ENCODE measurements at places on chromosomes 2 and 18.

DNA sequence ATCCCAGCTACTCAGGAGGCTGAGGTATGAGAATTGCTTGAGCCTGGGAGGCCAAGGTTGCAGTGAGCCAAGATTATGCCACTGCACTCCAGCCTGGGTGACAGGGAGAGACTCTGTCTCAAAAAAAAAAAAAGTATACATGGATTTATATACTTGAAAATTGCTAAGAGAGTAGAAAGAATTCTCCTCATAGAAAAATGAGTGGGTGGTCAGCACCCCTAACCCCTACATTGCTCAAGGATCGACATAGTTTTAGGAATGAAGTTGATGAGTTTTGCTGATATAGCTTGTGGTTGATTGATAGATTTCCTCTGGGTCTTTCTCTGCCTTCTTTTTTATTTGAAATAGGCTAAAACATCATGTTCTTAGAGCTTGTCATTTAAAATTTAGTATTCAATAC lies 58.9 kb downstream of the EML4 start:
- DNase-seq, result no peak

DNA sequence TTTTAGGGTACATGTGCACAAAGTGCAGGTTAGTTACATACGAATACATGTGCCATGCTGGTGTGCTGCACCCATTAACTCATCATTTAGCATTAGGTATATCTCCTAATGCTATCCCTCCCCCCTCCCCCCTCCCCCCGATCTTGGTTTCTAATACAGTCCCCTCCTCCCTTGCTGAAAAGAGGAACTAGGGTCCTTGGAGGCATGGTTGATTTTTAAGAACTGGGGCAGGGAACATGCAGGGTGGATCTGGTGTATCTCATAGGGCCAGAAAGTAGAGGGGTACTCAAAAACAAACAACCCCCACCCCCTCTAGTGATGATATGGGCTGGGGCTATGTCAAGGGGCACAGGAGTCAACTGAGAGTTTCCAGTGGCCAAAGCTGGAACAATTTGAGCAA lies 153.4 kb downstream of the UBR3 start:
- no peak for DNase-seq

DNA sequence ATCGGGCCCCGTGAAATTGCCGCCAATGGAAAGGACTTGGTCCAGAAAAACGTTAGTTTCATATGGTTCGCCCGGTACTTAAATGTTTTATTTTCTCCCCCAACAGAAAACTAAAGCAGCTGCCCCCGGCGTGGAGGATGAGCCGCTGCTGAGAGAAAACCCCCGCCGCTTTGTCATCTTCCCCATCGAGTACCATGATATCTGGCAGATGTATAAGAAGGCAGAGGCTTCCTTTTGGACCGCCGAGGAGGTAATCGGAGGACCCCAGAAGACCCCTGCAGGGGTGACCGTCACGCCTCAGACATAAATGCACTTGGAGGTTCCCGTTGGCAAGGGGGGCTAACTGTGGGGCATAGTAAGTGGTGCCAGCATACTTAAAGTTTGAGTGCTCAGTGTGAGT lies 742 bp downstream of the RRM2 start:
- no peak for DNase-seq

DNA sequence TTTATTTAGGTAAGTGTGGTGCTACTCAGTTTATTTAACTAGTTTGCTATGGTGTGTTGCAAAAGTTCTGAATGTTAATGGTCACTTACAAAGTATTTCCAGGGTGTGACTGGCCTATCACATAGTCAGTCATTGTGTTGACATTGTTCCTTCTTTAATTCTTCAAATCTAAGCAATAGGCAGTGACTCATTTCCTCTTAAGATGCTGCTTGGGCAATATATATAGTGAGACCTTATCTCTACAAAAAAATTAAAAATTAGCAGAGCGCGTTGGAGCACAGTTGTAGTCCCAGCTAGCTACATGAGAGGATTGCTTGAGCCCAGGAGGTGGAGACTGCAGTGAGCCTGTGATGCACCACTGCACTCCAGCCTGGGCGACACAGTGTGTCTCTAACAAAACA lies 5.8 kb upstream of the CCDC88A start:
- DNase-seq, result no peak

DNA sequence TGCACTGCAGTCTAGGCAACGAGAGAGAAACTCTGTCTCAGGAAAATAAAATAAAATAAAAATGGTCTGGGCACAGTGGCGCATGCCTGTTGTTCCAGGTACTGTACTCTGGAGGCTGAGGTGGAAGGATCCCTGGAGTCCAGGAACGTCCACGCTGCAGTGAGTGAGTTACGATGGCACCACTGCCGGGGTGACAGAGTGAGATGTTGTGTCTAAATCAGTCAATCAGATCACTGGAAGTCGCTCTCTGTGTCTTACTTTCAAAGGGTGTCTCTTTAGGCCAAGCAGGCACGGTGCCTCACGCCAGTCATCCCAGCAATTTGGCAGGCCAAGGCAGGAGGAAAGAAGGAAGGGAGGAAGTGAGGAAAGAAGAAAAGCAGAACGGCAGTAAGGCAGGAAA lies 112.2 kb upstream of the ANKRD30BL start:
- DNase-seq, result no peak

DNA sequence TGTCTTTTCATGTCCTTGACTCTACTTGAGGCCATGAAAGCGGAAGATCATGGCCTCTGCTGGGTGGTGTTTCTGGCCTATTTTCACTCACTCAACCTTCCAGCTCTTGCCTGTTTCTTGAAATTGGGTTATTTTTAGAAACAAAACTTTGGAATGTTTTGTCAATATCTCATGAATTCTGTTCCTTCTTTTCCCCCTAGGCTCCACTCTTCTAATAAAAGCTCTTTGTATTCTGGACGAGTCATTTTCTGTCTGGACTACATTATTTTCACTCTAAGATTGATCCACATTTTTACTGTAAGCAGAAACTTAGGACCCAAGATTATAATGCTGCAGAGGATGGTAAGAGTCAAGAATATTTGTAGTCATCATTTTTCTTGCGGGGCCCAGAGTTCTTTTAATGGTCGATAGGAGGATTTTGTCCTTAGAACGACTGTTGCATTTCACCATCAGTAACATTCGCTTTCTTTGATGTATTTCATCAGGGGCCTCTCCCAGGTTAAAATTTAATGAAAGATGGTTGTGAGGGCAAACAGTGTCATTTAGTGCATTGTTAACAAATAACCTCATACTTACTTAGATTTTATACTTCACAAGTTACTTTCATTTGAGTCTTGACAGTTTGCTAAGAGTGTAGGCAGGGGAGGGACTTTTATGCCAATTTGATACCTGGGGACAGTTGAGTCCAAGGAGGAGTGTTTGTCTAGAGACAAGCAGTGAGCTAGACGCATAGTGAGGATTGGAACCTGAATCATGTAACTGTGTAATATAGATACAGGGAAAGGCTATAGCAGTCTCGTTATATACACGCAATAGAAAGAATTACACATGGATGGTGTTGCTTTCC lies 64.6 kb downstream of the TRPM8 start:
- DNase-seq, result no peak

- DNase-seq, result no peak
Measured at GRCh38 chr2:219507581-219508443, 6.5 kb upstream of the ASIC4 start.

DNA sequence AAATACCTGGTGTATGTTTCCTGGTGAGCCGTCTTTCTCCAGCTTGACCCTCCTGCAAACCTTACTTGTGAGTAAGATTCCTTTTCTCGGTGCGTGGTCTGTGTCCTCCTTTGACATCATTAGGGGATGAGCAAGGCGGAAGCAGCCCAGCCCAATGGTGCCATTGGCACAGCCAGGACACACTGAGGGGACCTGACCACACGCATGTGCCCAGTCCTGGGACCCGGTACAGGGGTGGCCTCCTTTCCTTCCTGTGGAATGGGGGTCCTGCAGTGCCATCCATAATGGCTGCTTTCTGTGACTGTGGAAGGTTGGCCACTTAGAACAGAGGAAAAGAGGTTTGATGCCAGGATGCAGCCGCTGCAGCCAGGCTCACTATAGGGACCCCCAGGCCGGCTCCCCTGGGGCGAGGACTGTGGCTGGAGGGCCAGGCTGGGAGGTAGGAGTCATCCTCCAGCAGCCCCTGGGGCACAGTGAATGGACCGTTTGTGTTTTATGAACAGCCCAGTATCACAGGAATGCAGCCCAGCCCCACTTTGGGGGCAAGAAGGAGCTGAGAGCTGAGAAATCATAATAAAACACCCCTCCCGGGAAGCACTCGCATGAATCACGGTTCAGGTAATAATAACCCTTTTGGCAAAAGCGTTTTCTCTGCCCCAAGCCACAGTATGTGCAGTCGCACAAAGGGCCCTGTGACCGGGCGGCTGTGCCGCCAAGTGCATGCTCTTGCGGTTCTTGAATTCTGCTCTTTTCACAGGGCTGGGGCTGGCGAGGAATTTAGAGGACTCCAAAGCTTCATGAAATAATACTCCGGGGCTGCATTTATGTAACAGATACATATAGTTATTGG lies 73.2 kb downstream of the ASB1 start:
- DNase-seq, result no peak
